Right renal pelvis (tissue), 4 donors: ENCODE measurements at places on chromosomes 3 and 15.

DNA sequence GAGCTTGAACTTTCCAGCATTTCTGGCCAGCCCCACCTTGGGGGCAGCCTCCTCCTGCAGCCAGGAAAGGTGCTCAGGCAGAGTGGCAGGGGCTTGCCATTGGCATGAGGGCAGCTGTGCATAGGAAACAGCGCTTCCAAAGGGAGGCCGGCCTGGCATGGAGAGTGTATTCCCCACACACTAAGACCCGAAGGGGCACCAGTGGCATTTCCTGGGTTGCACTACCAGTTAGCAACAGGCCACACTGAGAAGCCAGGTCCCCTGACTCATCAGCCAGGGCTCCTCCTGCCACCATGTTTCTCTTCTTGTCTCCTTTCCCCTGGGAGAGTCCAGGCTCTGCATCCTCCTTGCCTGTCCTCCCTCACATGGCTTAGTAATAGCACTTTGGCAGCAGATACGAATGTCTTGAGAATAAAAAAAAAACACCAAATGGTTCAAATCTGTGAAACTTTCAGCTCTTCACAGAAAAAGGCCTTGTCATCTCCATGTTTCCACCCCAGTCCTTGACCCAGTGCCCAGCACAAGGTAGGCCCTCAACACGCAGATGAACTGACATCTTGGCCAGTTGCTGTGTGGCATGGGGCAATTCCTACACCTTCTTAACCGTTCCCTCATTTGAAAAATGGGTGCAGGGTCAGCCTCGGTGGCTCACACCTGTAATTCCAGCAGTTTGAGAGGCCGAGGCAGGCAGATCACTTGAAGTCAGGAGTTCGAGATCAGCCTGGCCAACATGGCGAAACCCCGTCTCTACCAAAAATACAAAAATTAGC lies 180.4 kb downstream of the SMAD6 start:
- DNase-seq = no peak

DNA sequence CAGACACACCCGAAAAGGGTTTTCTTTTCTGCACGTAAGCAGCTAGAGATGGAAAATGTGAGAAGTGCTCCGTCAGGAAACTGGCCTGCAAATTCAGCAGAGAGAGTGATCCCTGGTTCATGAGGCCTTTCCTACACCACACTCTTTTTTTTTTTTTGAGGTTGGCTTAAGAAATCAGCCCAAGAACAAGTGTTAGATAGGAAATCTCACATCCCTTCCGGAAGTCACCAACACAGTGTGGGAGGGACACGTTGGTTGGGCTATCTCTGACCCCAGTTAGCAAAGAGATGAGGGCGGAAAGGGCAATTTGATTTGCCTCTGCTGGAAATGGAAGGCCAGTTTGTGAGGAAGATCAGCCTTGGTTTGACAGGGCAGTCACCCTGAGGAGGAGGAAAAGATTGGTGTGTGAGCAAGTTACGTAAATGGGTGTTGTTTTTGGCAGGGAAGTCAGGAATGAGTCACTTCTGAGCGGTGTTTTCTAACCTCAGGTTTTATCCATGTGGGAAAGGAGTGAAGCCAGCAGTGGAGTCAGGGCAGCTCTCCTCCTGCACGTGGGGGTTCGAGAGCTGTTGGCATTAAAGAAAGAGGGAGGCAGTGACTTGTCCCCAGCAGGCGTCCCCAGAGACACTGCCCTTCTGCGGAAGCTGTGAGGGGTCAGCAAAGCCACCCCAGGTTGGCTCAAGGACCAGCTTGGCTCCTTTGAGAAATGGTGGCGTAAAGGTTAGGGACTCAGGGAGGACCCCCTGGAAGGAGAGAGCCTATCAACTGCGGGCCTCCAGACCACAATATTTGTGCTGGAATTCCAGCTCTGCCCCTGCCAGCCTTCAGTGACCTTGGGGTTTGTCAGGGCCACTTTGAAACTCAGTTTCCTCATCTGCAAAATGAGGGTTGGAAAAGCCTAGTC lies 237.6 kb upstream of the BHLHE40 start:
- DNase-seq = no peak

DNA sequence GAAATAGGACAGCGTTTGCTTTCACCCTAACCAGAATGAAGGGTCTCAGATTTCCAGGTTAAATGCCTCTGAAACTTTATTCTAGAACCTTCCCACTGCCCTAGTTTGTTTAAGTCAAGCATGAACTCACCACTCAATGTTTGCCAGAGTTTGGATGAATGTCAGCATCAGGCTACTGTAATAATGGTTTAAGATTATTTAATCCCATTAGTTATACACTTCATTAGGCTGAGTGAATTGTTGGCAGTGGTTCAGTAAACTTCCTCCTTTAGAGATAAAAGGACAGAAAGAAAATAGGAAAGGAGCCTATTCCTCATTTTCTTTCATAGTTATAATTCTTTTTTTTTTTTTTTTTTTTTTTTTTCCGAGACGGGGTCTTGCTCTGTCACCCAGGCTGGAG lies 401.9 kb upstream of the TPRG1 start:
- DNase-seq = no peak

DNA sequence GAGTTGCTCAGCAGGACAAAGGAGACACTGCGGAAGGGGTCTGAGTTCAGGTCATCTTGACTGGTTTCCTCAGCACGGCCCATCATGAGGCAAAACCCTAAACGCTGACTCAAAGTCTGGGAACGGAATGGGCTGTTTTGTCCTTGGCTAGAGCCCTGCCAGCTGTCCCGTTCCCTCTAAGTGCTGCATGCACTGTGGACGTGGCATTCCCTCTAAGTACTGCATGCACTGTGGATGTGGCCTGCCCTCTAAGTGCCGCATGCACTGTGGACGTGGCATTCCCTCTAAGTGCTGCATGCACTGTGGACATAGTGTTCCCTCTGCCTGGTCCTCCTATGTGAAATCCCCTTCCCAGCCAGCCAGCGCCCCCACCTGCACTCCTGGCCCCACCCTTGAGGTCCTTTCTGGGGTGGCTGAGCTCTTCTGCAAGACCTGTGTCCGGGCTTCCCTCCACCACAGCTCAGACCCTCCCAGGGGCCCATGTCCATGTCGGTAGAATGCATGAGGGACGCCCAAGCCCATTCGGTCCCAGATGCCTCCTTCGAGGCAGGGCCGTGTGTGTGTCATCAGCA lies 36.7 kb downstream of the TM2D3 start:
- DNase-seq = no peak

DNA sequence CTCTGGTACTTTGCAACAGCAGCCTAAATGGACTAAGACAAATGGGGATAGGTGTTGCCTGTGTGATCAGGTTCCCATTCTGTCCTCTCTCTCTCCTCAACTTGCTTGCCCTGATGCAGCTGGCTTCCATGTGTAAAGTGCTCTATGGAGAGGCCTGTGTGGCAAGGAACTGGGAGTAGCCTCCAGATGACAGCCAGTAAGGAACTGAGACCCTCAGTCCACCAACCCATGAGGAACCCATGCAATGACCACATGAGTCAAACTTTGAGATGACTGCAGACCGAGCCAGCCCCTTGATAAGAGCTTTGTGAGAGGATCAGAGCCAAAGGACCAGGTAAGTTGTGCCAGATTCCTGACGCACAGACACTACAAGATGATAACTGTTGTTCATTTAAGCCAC lies 74.6 kb upstream of the ADPGK start:
- DNase-seq = no peak

DNA sequence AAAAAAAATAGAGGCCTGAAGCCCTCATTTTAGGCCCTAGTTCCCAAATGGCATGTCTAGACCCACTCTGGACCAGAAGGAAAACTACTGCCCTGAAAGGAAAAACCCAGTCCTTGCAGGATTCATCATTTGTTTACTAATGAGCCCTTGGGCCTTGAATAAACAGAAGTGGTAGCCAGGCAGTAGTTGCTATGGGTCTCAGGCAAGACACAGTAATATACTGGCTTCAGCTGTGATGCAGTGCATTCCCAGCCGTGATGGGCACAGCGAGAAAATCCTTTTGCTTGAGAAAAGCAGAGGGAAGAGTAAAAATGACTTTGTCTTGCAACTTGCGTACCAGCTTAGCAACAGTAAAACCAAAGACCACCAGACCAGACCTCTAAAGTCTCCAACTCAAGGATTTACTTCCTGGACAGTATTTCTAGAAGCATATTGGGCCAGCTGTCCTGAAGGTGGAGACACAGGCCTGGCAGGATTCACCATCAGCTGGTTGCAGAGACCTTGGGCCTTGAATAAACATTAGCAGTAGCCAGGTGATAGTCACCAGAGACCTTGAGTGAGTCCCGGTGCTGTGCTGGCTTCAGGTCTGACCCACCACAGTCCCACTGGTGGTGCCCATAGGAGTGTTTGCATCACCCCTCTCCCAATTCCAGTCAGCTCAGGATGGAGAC lies 208.3 kb upstream of the SLITRK3 start:
- DNase-seq = no peak

GRCh38 chr15:101531170-101531569 lies 41.7 kb upstream of the PCSK6 start:
- no peak for DNase-seq

GRCh38 chr3:99818818-99819217 lies 1.2 kb downstream of the CMSS1 start:
- DNase-seq = no peak

DNA sequence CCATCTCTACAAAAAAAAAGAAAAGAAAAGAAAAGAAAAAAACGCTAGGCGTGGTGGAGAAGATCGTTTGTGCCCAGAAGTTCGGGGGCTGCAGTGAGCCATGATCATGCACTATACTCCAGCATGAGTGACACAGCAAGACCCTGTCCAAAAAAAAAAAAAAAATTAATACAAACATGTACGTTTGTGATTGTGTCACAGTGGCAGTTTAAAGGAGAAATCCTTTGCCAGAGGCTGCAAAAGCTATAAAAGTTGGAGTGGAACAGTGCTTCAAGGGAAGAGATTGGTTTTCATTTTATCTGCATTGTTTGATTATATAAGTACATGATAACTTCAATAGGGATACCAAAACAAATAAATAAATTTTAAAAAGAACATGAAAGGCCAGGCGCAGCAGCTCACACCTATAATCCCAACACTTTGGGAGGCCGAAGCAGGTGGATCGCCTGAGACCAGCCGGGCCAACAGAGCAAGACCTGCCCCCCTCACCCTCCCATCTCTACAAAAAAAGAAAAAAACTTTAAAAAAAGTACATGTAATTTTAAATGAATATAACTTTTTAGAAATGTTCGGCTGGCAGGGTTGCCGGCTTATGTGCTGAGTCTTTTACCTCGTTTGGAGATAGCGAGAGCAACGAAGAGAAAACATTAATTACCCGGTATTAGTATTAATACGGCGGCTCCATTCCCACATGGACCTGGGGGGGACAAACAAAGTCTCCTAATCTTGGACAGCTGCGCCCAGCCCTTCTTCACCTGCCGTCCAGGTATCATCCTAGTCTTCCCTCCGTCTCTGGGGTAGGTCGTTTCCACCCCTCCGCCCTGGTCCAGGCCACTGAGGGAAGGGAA lies 573 bp upstream of the DIS3L start:
- DNase-seq = no peak

DNA sequence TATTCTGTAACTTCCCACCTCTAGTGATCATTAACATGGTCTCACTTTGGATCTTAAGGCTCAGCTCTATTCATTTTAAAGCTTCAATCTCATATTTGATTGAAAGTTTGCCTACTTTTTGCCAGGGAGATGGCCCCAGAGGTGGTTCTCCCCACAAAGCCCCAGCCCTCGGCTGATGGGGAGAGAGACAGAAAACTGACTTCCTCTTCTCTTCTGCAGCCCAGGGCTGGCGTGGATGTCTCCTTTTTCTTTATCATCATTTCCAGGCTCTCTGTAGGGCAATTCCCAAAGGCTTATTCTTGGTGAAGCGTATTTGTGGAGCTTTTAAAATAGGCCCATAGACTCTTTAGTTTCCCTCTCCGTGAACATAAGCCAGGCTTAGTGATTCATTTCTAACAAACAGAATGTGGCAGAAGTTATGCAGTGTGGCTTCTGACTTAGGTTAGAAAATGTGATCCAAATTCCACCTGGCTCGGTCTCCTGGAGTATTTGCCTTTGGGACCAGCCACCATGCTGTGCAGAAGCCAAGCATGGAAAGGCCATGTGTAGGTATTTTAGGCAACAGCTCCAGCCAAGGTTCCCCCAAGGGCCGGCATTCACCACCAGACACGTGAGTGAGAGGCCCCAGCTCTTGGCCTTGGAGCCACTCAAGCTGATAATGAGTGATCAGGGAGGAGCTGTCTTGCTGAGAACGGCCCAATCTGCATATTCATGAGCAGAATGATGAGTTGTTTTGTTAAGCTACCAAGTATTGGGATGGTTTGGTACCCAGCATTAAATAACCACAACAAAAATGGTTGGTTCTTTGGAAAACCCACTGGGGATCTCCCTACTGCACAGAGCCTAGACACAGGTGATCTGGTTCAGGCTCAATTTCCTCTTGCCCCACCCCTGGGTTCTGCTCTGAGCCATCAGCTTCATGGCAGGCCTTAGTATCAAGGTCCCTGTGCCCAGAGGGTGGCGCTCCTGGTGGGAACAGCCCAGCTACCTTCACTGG lies 353.2 kb upstream of the PROK2 start:
- no peak for DNase-seq

DNA sequence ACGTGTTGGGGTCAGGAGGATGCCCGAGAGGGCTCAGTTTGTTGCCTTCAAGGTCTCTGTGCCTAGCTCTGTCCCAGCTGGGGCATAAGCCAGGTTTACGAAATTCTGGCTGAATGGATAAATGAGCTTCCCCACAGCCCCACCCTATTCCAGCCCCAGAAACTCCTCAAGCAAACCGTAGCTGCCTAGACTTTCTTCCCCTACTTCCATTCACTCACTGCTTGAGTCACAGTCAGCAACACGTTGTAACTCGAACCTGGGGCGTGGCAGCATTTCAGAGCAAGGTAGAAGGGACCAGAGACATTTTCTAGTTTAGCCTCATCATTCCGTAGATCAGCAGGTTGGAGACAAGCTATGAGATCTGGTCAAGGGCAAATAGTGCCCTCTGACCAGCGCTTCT lies 24.2 kb downstream of the NMNAT3 start:
- DNase-seq = no peak

- no peak for DNase-seq
Observed at GRCh38 chr3:180646187-180646790, 33.0 kb downstream of the CCDC39 start.

- DNase-seq = no peak
Observed at GRCh38 chr15:83199288-83199687, 8.3 kb downstream of the HDGFL3 start.

DNA sequence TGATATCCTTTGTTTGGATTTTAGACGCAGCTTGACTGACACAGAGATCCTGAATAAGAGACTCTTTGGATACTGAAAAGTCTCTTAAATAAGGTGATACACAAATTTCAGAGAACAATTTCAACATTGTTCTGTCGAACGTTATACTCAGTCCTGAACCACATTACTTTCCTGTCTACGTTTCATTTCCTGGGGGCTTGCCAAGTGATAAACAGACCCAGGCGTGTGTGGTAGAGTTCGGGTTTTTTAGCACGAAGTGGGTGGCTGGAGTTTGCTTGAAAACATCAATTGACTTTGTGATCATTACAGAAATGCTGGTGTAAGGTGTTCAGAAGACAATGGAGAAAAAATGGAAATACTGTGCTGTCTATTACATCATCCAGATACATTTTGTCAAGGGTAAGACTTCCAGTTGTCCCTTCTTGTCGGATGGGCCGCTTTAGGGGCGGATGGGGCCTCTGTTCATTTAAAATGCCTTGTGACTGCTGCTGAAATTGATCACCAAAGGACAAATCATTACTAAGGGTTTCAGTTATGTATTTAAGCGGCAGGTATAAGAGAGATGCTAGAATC lies at the start of gene CD96:
Gene CD96 (plus strand): TSS at position 287 of the 573 bp plus-strand sequence. CDS start 52 bp downstream, at position 339.
- DNase-seq = no peak

GRCh38 chr3:140770977-140771667 lies 93.3 kb downstream of the TRIM42 start:
- no peak for DNase-seq

GRCh38 chr15:69926721-69927120 lies 171.0 kb downstream of the TLE3 start:
- no peak for DNase-seq

- no peak for DNase-seq
Observed at GRCh38 chr15:91133511-91133910, 33.5 kb downstream of the SV2B start.
